ENCODE measurements at places on chromosomes 4 and X.

DNA sequence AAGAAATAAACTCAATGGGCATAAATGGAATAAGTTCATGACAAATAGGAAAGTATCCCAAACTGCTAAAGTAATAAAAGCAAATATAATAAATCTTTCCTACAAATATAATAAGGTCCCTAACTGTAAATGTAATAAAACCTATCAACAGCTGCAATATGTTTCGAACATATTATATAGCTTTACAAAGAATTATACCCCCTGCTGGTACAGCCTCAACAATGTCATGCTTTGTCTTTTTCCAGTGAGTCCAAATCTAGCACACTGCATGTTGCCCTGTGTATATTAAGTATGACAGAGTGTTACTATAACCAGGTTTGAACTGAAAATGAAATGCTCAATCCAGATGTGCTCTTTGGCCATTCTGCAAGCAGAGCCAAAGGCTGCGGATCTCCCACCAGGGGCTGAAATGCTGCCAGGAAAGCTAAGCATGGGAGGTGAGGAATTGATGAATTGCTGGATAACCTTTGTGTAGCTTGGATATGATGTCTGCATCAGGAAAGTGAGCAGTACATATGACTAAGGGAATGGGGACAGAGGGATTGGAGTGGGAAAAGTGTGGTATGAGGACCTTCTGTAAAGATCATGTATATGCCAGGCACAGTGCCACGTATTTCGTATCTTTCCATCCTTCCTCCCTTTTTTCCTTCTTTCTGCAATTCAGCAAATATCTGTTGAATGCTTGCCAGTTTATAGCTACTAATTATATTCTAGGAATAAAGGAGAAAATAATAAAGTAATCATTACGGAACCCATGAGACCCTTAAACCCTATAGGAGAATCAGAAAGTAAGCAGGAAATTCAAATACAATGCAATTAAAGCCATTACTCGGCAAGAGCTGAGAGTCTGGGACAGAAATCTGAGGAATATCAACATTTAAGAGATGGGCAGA is 954.6 kb upstream of the LCORL start:
- DNase-seq = no peak

GRCh38 chrX:80216086-80216485 is 201.5 kb downstream of the TBX22 start:
- no peak for DNase-seq

GRCh38 chrX:2572740-2573139 is 72.0 kb upstream of the DHRSX start:
- DNase-seq = no peak

DNA sequence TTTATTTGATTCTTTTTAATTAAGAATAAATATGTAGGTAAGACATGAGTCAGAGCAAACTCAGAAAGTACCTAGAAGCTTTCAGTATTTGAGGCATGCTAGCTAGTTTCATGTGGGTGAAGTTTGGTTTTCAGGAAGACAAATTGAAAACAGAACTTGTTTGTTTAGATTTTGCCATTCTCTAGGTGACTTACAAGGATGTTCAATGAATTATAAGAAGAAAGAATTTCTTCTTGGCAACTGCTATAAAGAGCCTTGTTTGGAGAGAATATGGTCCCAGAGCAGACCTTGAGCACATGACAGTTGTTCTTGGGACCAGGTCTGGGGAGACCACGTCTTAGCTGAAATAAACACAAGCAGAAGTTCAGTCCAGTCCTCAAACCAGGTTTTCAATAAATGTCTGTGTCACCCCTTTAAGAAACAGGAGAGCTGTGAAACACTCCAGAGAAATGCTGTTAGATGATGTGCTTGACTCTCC is 38.0 kb upstream of the IL21 start:
- DNase-seq = no peak

DNA sequence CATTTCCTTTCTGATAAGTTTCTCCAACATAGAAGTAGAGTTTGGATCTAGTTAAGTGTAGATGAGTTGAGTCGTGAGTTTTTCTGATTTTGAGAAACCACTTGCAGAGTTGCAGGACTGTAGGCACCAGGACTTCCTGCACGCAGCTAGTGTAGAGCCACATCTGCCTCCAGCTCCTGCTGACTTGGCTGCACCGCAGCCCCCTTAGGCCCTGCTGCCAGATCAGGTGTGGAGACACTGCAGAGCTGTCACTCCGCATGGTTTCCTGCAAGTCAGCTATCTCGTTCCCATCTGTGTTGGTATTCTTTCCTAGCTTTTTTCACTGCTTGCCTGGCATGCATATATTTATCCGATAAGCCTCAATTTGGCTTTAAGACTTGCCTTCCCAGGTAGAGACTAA is 48.9 kb downstream of the PCDH7 start:
- DNase-seq = no peak

DNA sequence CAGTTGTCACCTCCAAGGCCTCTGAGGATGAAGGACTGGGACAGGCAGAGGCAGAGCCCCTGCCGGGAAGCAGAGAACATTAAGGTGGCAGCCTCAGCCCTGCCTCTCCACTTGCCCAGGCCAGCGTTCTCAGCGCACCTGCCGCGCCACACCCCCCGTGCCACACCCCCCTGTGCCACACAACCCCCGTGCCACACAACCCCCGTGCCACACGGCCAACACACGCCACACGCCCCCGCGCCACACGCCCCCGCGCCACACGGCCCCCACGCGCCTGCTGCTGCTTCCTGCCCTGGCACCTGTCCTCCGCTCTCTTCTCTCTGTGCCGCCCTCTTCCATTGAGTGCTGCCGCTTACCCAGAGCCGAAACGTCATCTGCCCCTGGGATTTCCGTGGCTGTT is 58.0 kb upstream of the ZFP42 start:
- no peak for DNase-seq
